Aorta (tissue), 5 donors: ENCODE measurements at places on chromosomes 12 and 14. TPM values are rescaled to one million over a fixed set of nuclear protein-coding genes. Genes with fewer than 3 reads are reported as not detected.

EIF2S3B gene
- total RNA-seq = 0.69 TPM

SCARB1 gene
- total RNA-seq = 38.5 TPM

SSPN gene
- total RNA-seq = 43.9 TPM

INSM2 gene
- total RNA-seq = not detected

CCDC196 gene
- not detected for total RNA-seq

DNA sequence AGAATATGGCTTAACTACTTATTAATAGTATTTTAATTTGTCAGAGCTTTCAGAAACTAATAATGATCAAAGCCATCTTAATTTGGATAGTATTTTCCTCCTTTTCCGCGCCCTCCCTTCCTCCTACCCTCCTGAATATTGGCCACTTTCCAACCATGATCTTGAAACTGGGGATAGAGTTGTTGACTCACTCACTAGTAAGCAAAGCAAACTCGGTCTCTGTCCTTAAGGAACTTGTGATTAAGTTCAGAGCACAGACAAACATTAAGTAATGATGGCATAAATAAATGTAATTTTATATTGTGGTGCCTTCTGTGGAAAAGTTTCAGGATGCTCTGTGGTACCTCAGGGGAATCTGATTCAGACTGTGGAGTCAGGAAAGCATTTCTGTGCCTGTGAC is 75.7 kb downstream of the LRRK2 start:
- no peak for DNase-seq

DNA sequence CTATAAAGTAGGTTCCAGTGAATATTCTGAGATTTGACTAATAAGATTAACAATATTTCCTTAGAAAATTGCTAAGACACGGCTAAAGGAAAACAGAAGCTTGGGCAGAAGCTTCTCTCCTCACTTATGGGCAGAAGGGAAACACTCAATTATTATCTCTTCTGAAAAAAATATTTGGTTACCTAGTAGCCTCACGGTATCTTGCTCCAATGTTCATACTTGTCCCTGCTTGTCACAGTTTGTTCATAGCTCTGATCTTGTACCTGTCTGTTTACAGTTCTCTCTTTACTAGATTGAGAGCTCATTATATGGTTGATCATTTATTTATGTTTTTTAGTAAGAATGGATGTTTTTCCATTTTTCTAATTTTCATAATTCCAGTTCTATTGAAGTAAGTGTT is 458.0 kb upstream of the ATP2B1 start:
- DNase-seq = no peak

DNA sequence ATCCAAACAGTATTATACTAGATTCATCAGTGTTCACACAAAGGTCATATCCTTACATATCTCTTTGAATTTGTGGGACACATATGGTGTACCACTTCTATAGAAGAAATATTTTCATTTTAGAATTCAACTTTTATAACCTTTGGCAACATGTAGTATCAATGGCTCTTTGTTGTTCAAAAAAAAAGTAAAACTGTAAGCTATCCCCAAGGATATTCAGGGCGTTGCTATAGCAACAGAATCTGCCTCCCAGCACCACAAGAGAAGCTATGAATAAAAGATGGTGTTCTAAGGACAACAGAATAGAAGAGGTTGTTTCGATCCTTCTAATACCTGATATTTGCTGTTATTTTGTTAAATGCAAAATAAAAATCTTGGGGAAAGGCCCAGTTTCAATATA is 139.3 kb downstream of the BRMS1L start:
- no peak for DNase-seq

- no peak for DNase-seq
Measured at GRCh38 chr12:123948796-123949769, 23.5 kb downstream of the CCDC92 start.

DNA sequence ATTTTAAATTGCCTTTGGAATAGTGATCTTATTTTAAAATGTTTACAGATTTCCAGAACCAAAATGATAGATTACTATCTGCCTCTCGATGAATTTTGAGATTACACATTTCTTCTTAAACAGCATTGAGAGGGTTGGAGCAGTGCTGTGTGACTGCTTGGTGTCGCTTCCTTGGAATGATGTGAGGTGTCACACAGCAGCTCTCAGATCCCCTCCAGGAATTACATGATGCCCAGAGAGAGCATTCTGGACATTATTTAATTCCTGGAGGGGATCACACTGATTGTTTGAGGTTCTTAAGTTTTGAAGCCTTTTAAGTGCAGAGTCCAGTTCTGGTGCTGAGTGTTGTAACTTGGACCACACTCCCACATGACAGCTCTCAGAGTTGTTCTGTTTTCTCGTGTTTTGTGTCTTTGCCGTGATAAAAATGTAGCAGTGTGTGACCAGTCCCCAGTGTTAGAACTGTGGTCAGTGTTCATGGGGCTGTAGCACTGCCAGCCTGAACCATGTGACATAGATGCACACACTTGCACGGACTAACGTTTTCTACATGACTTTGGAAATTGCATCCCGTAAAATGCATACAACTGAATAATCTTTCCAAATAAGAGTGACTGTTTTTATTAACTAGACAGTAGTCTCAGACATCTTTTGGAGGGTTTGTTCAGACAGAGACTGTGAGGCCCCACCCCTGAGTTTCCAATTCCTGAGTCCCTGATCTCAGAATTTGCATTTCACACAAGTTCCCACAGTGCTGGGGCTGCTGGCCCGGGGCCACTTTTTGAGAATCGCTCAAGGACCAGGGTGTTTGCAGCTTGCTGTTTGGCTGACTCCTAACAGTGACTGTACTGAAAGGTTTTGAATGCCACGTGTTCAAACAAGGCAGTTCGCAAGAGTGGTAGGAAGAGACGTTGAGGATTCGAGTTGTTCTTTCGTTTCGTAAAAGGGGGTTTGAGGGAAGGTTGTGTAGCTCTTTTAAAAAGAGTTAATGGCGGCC is 26.0 kb downstream of the XRCC3 start:
- peak; percentile 64 for DNase-seq

DNA sequence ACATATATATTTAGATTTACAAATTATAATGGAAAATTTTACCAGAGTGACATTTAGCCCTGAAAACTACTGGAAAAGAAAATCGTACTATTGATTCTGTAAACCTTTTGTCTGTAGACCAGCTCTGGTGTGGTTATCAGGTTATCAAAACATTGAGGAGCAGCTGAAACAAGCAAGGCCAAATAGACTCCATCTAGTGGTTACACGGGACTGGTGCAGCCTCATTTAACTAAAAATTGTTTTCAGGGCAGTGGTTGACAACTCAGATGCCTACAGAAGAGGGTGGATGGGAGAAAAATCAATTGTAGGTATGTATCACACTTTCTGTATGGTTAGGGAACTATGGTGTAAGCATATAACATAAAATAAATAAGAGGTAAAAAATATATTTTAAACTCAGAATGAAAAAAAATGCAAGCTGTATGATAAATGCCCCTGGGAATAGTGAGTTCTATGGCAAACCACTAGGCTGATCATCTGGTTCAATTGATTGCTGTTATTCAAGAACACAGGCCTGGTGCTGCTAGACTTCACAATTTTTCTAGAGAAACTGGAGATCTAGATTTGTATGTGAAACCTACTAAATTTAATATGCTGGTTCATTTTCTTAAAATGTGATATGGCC is 51.2 kb downstream of the ACSS3 start:
- DNase-seq = no peak

DNA sequence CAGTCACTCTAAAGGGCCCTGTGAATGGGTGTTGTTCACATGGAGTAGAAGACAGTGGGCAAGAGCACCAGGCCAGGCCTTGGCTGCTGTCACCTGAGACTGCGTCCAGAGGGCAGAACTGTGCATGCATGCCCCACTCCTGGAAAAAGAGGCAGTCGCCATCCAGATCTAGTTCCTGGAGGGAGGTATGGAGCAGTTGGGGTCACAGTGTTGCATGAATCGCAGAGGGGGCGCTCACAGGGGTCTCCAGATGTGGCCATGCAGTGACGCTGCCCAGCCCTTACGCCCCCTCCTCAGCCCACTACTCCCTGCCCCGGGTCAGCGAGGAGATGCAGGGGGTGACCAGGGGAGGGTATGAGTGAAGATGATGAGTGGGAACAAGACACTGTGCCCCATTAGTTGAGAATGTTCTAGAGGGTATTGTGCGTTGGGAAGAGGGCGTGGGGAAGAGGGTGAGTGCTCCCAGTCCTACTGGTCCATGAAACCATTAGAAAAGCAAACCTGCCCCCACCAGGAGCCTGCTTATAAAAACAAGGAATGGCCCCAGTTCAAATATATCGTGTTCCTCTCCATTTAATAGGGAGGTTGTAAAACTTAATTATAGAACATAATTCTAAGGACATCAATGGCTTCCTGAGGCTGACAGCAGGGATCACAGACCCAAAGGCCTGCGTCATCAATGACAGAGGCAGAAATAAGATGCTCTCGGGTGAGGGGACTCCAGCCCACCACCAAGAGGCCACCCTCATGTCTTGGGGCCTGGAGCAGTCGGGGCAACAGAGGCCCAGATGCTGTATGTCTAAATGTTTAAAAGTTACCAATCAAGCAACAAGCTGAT is 32.2 kb upstream of the BCL7A start:
- no peak for DNase-seq

DNA sequence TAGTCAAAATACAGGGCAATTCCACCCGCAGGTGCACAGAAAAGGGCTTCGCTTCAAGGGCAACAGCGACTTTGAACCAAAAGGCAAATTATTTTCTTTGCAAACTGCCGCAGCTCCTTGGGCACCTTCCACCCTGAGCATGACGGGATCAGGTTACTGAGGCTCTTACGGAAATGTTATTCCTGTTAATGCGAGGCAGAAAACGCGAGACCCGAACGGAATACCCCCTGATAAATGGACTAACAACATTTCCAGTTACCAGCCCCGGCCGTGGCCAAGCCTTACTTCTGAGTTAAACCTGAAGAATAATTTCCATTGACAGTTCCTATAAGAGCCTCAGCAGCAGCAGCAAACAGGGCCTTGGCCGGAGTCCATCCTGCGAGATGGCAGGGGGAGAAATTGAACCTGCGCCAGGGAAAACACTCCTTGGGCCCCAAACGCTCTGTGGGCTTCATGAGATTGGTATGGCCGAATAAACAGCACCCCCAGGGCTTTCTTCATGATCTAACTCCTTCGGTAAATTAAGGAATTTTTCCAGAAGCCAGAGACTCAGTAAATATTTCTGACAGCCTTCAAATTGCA is 70.0 kb upstream of the DICER1 start:
- no peak for DNase-seq

DNA sequence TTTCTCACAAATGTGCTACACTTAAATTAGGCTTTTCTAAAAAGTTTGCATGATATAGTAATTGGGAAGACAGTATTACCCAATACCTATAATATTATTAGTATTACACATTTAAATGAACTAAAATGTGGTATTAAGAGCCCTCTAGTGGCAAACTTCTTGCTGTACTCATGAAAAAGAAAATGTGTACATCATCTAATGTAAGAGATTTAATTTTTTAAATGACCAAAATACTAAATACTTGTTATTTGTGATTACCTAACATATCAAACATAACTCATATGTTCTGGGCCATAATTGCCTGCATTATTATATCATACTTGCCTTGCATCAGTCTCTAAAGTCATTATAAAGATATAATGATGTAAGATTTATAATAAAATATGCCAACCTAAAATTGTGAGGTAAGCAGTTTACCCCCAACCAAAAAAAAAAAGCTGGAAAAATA is 64.2 kb downstream of the DNAI7 start:
- DNase-seq = no peak

DNA sequence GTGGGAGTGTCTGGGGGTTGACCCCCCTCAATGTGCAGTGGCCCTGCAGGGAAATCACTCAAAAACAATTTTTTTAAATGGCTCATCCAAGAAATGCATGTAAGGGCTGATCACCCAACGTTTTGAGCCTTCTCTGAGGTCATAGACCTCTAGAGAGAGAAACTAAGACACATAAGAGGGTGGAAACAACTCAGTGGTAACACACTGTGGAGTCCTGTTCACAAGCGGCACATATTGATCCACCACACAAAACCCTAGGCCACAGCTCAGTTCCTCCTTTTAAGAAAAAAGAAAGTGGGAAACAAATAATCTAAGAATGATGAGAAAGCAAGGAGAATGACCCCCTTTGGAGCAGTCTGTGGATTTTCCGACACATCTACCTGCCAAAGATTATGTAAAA is 83.0 kb upstream of the METAP2 start:
- DNase-seq = no peak

DNA sequence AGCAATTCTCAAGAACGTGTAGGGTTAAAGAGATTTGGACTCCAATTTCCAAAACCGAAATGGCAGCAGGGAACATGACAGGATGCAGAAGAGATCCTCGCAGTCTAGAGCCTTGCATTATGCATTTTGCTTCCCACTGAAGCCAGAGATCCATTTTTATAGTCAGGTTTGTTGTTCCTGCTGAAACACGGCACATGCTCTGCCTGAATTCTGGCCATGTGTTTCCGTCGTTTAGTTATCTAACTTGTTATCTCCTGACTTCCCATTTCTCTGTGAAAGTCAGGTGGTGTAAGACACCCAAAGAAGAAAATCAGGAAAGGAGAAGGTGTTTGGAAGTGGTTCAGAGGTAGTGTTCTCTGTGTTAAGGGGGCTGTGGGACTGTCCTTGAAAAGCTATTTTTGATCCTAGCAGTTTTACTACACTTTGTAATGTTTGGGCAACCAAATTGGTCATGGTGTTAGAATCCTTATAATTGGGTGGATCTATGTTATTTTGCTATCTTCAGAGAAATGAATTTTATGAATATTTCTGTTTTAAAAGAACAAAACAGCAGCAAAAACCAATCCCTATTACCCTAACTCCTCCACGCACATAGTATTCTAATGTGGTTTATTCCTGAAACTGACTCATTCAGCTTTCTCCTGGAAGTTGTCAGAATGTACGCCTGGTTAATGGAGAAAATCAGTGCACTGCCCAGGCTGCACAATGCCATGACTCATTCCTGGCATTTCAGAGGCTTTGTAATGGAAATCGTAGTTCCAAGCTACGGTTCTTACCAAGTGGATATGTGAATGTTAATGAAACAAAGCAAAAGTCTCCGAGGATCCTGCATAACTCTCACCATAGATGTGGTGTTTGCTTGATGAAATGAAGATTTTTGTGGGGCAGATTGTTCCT is 110.1 kb downstream of the SAMD4A start:
- no peak for DNase-seq
